ENCODE measurements at places on chromosomes 2 and 18. TPM values are rescaled to one million over a fixed set of nuclear protein-coding genes. Genes with fewer than 3 reads are reported as not detected.

CCDC68 gene
- 1.9 TPM for polyA plus RNA-seq

GRCh38 chr2:176687944-176688343, 418.7 kb downstream of the MTX2 start:
- DNase-seq: no peak

DNA sequence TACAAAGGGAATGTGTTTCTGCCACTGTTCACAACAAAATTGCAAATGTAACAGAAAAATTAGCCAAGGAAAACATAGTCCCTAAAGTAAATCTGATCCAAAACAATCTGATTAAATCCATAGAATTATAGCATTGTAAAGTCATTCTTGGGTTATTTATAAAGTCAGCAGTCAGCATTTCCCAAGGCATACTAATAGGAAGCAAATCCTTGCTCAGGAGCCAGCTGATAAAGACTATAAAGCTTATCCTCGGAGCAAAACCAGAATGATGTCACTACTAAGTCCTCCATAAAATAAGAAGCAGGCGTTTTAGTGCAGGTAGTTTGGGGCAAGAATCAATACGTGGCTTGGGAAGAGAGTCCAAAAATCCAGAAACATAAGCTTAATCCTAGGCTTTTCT, 67.3 kb upstream of the CSRNP3 start:
- no peak for DNase-seq

DNA sequence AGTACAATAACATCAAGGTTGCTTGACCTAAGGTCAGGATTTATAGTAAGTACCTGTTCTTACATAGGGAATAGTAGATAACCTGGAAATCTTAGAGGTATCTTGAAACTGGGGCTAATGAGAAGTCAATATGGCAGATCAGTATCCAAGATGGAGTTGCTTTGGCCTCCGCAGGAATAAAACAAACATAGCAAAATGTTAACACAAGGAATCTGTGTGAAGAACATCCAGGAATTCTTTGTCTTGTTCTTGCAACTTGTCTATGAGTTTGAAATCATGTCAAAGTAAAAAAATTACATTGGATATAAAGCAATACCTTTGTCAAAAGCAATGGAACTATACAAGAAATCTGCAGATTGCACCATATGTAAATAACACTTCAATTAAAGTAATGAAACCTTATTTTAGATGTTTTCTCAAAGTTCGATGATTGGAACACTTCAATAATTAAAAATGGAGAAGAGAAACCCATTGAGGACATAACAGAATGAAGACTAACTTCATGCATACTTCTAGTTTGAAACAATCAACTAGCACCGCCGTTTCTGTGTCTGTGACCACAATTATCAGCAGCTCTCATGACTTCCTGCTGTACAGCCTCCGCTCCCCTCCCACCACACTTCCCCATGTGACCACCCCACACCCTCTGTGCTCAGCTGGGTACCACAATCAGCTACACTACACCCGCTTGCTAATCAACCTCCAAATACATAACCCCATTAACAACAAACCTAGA, 27.6 kb downstream of the C2orf76 start:
- DNase-seq: no peak

DNA sequence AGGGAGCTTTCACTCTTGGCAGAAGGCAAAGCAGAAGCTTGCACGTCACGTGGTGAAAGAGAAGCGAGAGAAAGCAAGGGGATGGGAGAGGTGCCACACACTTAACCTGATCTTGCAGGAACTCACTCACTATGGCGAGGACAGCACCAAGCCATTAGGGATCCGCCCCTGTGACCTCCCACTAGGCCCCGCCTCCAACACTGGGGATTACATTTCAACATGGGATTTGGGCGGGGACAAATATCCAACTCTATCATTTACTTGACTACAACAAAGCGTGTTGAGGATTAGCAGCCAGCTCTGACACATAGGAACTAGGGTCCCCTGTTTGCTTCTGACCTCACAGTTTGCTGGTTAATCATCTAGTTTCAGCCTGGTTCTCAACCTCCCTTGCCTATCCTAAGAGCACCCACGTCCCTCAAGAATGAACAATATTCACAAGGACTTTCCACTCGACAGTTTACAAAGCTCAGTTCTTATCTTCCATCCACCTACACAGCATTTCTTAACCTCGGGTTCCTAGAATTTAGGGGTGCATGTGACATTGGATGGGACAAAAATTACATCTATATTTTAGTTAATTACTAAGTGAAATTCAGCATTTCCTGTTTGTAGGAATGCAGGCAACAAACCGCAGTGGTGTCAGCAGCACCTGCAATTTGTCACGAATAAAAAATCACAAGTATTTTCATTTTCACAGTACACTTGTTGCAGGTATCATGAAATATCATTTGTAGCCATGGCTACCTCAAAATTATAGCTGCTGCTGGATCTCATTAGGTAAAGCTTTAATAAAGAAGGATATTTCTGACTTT, 36.0 kb downstream of the LBH start:
- no peak for DNase-seq

VWC2L gene
- polyA plus RNA-seq: not detected

All from aorta (tissue), 5 donors.